ENCODE measurements at places on chromosomes 1 and 21.

GRCh38 chr1:150410582-150411101 is 46.7 kb downstream of the RPRD2 start:
- DNase-seq: no peak

- DNase-seq: no peak
Observed at GRCh38 chr1:178723546-178723945, 1.5 kb upstream of the RALGPS2 start.

DNA sequence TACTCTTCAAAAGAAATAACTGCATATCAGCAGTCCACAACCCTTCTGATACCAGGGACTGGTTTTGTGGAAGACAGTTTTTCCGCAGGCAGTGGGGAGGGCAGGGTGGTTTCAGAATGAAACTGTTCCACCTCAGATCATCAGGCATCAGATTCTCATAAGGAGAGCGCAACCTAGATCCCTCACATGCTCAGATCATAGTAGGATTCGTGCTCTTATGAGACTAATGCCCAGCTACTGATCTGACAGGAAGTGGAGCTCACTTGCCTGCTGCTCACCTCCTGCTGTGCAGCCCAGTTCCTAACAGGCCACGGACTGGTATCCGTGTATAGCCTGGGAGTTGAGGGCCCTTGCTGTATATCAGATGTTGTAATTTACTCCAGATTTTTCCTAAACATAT is 11.5 kb downstream of the RO60 start:
- DNase-seq: no peak

DNA sequence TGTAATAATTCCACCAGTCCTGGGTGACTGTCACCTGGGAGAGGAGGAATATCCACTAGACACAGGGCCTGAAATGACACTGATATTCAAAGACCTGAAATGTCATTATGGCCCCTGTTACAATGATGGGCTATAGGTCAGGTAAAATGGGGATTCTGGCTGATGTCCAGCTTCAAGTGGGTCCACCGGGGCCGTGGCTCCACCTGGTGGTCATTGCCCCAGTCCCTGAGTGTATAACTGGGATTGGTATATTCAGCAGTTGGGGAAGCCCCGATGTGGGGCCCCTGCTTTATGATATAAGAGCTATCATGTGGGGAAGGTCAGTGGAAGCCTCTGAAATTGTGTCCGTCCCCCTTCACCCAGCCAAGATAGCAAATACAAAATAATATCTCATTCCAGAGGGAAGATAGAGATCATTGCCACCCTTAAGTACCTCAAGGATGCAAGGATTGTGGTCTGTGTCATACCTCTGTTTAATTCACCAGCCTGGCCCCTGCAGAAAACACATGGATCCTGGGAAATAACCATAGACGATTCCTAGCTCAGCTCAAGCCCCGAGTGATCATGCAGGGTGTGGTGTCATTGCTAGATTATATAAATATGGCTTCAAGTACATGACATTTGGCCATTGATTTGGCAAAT is 19.4 kb downstream of the PLEKHO1 start:
- no peak for DNase-seq

DNA sequence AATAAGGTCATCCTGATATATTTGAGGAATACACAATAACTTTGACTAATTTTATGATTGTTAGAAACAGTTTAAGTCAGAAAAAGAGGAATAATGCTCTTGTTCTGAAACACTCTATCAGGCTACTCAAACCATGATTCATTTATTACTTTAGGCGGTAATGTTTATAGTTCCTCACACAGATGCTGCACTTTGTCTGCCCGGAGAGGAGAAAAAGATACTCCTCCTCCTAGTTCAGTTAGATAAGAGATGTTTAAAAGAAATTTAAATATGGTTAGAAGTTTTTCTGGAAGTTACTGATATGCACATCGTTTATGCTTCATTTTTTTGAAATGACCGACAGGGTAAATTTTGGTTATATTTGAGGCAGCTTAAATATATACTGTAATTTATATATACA is 103.0 kb downstream of the ZMYM4 start:
- no peak for DNase-seq

DNA sequence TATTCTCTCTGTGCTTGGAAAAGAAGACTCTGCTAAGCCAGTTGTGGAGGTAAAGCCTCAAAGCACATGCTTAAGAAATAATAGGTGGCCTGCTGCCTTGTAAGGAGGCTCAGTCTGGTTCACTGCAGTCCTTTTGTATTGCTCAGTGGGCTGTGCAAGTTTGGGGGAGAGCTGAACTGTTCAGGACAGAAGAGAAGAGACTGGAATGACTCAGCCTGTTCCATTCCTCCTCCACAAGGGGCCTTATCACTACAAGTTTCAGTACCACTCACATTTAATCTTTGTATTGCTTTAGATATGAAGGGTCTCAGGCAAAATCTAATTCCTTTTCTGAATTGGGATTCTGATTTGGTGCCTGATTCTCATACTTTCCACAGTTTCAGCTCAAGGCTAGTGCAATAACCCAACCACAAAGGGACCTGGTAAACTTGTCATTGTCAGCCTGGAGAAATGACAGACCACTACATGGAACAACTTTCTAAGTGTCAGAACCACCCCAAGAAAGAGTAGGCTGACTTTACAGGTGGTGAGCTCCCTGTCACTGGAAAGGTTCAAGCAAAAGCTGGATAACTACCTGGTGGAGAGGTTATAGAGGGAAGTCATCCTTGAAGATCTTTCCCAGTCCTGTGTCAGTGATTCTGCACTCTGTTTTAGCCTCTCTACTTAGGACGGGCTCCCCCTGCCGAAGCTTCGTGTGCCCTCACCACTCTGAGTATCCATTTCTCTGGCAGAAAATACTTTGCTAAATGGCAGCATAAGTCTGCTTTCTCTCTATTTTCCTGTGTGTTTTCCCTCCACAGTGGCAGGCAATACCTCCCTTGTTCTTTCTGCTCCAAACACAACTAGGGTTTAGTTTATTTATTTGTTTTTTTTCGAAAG is 162.9 kb upstream of the GJB5 start:
- DNase-seq: no peak

DNA sequence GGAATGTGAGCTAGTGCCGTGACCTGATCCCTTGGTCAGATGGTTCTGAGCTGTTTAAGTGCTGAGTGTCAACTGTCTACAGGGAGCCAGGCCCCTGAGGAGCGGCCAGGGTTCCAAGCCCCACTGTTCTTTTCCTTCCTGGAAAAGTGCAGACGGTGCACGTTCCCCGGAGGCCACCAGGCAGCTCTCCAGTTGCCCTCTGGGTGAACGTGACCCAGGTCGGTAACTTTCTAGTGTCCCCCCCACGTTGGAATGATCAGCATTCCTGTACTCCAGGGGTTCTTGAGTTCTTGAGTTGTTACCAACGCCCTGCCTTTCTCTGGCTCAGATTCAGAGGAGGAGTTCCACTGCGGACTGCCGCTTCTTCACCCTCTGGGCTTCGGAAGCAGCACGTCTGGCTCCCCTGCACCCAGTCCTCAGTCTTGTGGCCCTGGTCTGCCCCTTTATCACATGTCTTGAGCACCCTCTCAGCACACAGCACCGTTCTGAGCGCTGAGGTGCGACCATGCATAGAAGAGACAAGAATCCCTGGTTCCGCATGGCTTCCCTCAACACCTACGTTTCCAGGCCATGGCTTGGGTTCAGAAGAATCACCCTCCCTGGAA is 131.5 kb downstream of the DHRS3 start:
- no peak for DNase-seq

- no peak for DNase-seq
Observed at GRCh38 chr1:207873055-207873890, 37.7 kb downstream of the CD34 start.

GRCh38 chr1:77347646-77348045 is 65.8 kb downstream of the AK5 start:
- DNase-seq: no peak

GRCh38 chr1:69319287-69319686 is 248.4 kb upstream of the LRRC7 start:
- DNase-seq: no peak

- no peak for DNase-seq
Observed at GRCh38 chr21:33654412-33654811, 12.1 kb downstream of the ITSN1 start.

Data from HL-60 (cell line).